ENCODE measurements at places on chromosomes 2 and 18. TPM values are rescaled to one million over a fixed set of nuclear protein-coding genes. Genes with fewer than 3 reads are reported as not detected.

- no peak for DNase-seq
Observed at GRCh38 chr18:48962994-48963561, 12.3 kb upstream of the SMAD7 start.

- DNase-seq, result peak; percentile 2
Observed at GRCh38 chr2:225995796-225996461, 596.4 kb downstream of the NYAP2 start.

- peak; percentile 24 for DNase-seq
Observed at GRCh38 chr2:209663139-209663538, 108.5 kb upstream of the UNC80 start.

DNA sequence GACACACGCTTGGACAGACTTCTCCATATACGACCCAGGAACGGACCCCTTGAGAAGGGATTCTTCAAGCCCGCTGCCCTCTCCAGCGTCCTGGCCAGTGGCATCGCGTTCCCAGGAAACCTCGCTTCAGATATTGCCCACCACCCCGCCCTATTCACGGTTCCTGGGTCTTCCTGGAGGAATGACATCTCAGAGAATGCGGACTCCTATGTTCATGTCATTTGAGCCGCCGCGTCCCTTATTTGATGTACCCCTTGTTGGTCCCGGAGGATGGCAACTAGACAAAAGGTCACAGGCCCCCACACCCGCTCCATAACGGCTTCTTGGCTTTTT is 588 bp upstream of the CCDC93 start:
- DNase-seq, result no peak

The SRD5A2 gene
- total RNA-seq, result not detected

The SPOPL gene
- total RNA-seq, result 15.2 TPM

DNA sequence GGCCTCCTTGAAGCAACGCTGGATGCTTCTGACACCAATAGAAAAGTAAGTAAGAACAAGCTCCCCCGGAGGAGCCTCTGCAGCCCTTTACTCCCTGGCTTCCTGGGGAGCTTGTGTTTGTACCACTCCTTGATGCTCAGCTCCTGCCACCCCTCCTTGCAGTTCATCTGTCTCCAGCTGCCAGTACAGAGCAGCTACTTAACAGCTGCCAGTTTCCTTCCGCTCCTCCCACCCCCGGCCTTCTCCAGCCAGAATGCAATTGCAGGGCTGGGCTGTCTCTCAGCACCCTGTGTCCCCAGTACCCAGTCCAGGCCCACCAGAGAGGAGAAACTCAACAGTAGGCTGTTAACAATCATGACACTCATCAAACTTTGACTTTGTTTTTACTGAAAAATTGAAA is 109.4 kb downstream of the AOX1 start:
- DNase-seq, result no peak

- DNase-seq, result no peak
Observed at GRCh38 chr18:23684515-23685197, 4.6 kb upstream of the LAMA3 start.

- no peak for DNase-seq
Observed at GRCh38 chr18:13603304-13604019, 122.9 kb downstream of the FAM210A start.

DNA sequence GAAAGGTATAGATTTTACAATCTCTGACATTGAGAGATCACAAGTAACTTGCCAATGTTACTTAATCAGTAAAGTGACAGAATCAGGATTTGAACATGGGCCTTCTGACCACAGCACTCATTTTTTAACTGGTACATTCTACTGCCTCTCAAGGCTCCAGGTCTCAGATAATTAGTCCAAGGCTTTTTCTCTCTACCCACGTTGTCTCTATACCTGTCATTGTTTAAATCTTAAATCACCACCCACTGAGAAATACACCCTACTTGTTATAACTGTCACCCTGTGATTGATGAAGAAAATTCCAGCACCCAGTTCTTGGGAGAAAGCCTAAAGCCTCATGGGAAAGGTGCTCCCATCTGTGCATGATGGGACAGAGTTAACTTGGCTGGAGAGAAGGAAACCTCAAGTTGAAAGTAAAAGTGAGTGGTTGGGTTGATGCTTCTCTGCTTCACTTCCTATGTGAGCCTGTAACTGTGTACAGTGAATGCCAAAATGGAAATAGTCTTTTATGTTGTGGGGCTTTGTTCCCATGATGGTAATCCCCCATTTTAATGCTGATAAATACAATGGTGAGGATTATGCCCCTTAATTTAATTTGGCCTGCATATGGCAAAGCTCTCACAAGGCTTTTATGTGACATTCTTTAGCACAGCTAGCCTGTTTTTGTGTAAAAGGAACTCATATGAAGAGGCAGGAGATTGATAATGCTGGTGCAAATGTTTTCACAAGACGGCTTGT is 190.1 kb upstream of the SP5 start:
- no peak for DNase-seq

DNA sequence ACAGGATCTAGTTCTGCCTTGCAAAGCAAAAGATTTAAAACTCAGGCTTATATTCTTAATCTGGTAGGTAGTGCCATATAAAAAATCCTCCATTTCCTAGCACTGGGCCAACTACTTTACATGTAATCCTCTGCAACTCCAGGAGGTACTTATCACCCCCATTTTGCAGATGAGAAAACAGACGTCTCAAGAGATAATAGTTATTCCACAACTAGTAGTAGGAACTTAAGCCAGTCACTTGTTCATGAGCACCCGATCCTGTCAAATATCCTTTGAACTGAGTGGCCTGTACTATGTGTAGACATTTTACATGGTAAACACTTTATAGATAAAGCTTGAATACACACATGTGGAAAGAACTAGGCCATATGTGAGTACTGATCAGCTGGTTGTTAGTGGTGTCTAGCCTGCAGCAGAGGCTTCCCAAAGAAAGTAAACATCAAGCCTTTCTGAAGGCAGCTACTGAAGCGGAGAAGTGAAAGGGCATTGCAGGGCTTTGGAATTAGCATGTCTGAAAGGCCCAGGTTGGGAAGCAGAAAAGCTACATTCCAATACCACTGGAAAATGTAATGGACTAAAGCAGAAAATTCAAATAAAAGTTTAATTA is 48.0 kb downstream of the NAB1 start:
- DNase-seq, result no peak

DNA sequence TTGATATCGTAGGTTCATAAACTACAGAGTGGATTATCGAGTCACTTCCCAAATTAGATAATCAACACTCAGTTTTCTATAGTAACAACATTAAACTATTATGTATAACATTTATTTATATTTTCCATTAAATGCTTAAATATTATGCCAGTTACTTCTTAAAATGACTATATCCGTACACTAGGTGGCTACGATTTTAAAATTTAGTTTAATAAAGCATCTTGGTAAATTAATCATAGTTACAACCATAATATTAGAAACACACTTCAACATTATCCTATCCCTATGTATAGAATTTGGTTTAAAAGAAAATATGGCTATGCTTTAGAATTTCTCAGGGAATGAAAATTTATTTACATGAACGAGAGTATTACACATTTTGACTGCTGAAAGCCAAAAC is 80.3 kb downstream of the SLC25A12 start:
- DNase-seq, result no peak

DNA sequence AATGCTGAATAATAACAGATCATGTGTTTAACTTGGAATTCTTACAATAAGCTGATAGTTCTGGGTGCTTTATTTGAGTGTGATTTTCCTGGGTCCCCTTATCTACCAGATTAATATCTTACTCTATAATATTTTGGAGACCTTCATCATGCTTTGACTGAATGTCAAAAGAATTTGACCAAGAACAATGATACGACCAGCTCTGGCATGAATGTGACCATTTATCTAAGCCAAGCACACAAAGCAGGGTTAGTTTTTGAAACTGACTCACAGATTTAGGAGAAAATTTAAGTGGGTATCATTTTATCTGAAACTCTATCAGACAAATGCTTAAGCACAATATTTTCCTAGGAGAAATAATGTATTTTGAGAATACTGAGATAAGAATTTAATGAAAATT is 677.0 kb downstream of the NYAP2 start:
- no peak for DNase-seq

The HOXD9 gene
- 2.7 TPM for total RNA-seq

DNA sequence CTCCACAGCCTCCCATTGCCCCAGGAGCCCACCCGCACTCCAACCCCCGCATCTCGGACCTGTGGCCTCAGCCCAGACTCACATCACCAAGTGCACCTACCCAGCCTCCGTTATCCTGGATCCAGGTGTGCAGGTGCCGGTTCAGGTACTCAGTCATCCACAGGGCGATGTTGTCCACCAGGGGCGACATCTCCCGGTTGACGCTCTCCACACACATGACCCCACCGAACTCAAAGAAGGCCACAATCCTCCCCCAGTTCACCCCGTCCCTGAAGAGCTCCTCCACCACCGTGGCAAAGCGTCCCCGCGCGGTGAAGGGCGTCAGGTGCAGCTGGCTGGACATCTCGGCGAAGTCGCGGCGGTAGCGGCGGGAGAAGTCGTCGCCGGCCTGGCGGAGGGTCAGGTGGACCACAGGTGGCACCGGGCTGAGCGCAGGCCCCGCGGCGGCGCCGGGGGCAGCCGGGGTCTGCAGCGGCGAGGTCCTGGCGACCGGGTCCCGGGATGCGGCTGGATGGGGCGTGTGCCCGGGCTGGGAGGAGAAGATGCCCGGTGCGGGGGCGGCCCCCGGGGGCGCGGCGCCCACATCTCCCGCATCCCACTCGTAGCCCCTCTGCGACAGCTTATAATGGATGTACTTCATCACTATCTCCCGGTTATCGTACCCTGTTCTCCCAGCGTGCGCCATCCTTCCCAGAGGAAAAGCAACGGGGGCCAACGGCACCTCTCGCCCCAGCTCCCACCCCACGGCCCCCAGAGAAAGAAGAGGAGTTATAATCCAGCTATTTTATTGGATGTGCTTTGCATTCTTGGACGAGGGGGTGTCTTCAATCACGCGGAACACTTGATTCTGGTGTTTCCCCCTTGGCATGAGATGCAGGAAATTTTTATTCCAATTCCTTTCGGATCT is 1.3 kb downstream of the BCL2 start:
- DNase-seq, result peak; percentile 61

DNA sequence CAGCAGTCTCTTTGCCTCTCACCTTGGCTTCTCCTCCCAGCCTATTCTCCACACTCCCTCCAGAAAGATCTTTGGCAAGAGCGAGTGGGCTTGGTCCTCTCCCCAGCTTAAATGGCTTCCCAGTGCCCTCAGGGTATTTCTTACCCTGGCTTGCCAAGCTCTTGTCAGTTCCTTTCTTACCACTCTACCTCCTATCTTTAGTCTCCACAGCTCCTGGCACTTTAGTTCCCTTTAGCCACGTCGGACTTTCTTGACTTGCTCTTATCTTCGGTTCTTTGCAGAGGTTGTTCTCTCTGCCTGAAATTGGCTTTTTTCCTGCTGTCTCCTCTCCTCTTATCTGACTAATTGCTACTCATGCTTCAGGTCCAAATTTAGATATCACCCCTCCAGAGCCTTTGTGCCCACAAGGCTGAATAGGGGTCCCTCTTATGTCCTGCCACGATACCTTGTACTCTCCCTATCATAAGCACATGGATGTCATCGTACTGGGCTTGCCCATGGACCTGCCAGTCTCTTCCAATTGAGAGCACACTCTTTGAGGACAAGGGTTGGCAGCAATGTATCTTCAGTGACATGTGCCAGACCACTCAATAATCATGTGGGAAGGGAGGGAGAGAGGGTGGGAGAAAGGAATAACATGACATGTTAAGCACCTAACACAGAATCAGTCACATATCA is 131.7 kb upstream of the CTAGE1 start:
- no peak for DNase-seq

DNA sequence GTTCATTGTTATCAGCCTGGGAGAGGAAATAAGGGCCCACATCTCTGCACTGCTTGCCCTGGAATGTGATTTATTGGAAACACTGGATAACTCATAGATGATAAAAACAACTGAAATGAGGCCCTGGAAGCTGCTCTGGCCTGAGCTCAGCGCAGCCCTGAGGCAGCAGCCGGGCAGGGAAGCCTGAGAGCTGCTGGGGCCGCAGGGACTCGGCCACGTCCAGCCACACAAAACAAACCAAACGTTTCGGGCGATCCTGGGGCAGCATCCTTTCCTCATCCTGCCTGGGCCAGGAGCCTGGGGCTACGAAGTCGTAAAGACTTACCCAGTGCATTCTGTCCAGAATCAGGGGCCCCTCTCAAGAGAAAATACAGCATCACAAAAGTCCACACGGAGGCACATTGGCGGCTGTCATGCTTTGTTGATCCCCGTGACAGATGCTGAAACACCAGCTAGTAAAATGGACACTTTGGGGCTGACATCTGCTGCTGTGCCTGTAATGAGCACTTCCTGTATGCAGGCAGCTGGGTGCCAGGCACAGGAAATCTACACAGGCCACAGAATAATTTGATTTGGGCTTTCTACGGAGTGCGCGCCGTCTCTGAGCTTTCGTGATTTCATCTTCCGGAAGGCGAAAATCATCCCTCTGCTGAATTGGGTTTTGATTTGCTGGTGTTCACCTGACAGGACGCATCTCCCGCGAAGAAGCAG is 250.6 kb downstream of the EIPR1 start:
- DNase-seq, result no peak

The TXNDC2 gene
- total RNA-seq, result 0.21 TPM

DNA sequence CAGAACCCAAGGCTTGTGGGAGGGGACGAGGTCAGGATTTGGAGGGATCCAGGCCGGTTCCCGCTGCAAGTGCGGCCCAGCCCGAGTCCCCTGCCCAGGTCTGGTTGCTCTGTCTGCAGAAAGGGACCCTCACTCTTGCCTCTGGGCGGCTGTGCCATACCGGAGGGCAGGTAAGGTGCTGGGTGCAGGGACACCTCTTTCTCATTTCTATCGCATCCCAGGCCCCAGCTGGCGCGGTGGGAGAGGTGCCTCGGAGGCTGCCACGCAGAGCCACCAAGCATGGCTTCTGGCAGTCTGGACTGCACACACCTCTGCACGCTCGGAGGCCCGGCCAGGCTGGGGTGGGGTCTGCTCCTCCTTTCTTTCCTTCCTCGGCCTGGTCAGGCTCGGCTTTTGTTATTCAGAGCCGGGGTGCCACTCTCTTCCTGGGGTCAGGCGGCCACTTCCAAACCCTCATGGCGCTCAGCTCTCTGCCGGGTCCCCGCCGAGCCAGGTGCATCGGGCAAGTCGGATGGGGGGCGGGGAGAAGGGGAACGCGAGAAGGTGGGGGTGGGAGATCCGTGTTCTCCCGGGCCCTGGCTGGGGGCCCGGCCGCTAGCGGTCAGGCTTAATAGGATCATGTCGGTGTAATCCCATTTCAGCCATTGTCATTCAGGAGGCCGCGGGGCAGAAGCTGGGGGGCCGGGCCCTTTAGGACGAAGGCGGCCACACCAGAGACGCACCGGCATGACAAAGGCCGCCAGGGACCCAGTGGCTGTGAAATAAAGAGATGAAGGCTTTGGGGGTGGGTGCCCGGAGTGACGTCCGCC is 9.0 kb downstream of the GBX2 start:
- DNase-seq, result no peak

GRCh38 chr2:144183727-144184126 is 336.2 kb downstream of the ZEB2 start:
- DNase-seq, result no peak

- no peak for DNase-seq
Observed at GRCh38 chr2:62661263-62661635, 44.3 kb upstream of the EHBP1 start.

Measured in adrenal gland (tissue), 19 donors.